ENCODE measurements at places on chromosomes 16 and 17. TPM values are rescaled to one million over a fixed set of nuclear protein-coding genes. Genes with fewer than 3 reads are reported as not detected.
A peak's percentile ranks its signal among the peaks of the same experiment; 100 is the strongest.

DNA sequence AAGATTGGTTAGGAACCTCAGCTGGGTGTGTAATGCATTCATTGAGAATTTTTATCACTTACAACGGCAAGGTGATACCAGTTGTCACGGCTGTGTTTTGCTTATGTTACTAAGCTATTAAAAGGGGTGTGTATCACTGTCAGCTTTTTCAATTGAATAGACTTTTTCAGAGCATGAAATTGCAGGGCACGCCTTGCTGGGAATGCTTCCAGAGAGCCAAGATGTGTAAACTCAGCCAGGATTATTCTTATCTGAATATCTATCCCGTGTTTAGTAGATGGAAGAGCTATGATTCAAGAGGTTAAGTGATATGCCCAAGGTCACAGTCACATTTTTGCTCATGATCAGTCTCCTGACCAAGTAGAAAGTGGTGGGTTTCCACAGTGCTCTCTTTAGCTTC lies 6.6 kb upstream of the TEKT3 start:
- DNase-seq: no peak

DNA sequence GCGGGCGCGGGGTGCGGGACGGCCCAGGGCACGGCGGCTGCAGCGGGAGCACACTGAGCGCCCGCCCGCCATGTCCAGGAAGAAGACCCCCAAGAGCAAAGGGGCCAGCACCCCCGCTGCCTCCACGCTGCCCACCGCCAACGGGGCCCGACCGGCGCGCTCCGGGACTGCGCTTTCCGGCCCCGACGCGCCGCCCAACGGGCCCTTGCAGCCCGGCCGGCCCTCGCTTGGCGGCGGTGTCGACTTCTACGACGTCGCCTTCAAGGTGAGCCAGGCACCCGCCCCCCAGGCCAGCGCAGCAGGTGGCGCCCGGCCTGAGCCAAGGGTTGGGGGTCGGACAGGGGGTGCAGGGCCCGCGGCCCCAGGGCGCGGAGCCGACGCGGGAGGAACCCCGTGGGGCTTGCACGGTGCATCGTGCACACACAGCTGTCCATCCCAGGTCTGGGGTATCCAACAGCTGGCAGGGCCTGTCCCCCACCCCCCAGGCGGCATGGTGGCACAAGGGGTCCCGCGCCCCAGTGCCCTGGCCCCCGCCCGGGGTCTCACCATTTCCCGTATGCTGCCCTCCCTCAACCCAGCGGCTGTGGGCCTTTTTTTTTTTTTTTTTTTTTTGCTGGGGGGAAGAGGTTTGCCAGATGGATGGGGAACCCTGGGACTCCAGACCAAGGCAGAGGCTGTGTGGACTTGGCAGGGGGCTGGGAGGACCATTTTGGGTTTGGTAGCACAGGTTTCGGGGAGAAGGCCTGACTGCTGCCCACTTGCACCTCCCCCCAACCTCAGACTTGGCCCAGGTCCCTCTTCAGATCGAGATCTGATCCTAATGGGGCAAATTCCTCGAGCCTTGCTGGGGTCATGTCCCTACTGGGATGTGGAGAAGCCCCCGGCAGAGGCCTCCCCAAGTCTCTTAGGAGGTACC lies 547 bp downstream of the RAB26 start:
- no peak for DNase-seq

GRCh38 chr16:28823873-28824716 lies 1.3 kb downstream of the ATXN2L start:
- DNase-seq: peak; percentile 99

DNA sequence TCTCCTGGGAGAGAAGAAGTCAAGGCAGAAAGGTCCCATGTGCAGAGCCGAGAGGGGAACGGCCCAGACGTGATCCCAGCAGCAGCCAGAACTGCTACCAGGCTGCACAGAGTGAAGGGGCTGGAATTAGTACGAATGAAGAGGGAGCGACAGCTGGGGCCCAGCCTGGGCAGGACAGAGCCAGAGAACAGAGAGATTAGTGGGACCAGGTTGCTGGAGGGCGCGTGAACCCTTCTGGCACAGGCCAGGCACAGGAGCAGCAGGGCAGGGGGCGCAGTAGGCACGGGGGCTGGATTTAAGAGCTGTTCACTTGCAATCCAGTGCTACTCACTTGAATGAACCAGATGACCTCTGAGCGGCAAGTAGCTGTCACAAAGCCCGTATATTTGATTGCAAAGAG lies 66.9 kb downstream of the PLXDC1 start:
- no peak for DNase-seq

DNA sequence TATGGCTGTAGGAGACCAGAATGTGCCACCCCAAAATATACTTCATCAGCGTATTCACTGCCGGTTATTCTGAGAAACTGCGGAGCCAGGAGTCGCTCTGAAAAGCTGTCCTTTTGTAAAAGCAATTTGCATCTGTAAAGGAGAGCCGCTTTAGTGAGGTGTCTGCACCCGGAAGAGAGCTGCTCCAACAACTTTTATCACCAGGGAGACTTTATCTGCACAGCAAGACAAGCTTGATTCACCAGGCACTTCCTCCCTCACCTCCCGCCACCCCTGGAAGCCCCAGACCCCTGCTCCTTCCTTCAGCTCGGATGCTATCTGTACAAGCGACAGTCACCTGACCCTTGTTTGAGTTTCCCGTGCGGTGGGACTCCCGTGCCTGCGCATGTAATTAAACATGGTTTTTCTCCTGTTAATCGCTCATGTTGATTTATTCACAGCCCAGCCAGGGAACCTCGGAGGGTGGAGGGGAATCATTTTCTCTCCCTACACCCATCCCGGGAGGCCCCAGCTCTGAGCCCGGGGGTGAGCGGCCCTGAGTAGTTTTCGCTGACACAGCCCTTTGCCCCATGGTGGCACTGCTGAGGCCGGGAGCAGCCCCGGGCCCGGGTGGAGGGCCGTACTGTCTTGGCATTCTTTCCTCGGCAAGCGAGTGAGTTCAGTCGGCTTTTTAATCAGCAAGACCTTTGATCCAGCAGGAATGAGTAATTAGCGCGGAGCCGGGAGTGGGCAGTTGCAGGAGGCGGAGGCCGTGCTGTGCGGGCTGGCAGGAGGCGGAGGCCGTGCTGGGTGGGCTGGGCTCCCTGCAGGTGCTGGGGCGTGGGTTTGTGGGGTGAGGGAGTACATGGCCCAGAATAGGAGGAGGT lies 222.7 kb upstream of the CIBAR2 start:
- no peak for DNase-seq

DNA sequence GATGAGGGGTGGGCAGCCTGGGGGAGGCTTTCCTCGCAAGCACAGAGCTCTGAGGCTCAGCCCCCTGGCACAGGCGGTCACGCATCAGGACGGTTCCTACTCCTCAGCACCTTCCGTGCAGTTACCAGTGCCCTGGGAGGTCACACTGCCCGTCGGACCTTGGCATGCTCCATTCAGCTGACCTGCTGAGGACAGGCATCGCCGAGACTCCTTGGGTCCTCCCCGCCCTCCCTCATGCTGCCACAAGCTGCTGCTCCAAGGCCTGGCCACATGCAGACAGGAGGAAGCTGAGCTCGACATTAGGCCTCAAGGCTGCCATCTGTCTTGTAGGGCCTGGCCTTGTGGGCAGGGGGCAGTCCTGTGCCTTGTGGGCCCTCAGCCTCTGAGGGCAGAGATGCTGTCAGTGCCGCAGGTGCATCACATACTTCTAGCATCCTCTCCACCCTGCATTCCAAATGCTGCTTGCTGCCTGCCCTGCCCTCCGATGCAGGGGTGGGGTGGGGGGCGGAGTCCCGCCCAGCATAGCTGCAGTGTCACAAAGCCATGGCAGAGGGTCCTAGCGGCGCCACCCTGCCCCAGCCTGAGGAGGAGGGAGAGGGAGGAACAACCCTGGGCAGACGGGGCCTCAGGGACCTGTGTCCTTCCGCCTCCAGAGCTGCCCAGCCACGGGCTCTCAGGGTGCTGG lies 9.3 kb downstream of the C16orf90 start:
- no peak for DNase-seq

GRCh38 chr17:30377574-30378240 lies 1.0 kb upstream of the CPD start:
- no peak for DNase-seq

Gene TOM1L2
- total RNA-seq: 12.6 TPM

GRCh38 chr17:40020146-40020545 lies 4.9 kb downstream of the CSF3 start:
- no peak for DNase-seq

Gene CDH13
- total RNA-seq: 14.5 TPM

GRCh38 chr17:41284043-41284442 lies 8.5 kb downstream of the KRTAP9-7 start:
- DNase-seq: no peak

Gene ACAP1
- total RNA-seq: 0.44 TPM

Gene CCL14
- total RNA-seq: 3.9 TPM

Gene SPDYE4
- not detected for total RNA-seq

Gene PHAF1
- 12.7 TPM for total RNA-seq

GRCh38 chr17:7951143-7951792 lies 19.3 kb downstream of the CNTROB start:
- DNase-seq: no peak

Gene APOH
- not detected for total RNA-seq

GRCh38 chr16:66620429-66620795 lies 15.9 kb downstream of the CMTM3 start:
- no peak for DNase-seq

DNA sequence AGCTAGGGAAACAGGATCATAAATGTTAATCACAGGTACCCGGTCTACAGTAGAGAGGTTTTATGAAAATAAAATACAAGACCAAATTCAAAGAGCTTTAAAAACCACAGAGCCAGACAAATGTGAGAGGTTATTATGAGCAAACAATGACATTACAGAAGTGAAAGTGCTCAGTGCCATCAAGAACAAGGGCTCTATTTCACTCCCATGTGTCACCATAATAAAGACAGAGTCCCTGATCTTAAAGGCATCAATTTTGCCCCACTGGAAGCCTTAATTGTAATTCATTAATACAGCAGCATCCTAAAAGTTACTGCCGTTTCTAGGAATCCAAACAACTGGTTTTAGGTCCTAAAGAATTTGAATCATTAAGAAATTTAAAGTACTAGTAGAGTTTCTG lies 43.7 kb upstream of the CDRT4 start:
- DNase-seq: peak; percentile 65

Gene NKD1
- under 0.01 TPM for total RNA-seq

GRCh38 chr16:78987666-78988065 lies 612.9 kb downstream of the MAF start:
- no peak for DNase-seq

DNA sequence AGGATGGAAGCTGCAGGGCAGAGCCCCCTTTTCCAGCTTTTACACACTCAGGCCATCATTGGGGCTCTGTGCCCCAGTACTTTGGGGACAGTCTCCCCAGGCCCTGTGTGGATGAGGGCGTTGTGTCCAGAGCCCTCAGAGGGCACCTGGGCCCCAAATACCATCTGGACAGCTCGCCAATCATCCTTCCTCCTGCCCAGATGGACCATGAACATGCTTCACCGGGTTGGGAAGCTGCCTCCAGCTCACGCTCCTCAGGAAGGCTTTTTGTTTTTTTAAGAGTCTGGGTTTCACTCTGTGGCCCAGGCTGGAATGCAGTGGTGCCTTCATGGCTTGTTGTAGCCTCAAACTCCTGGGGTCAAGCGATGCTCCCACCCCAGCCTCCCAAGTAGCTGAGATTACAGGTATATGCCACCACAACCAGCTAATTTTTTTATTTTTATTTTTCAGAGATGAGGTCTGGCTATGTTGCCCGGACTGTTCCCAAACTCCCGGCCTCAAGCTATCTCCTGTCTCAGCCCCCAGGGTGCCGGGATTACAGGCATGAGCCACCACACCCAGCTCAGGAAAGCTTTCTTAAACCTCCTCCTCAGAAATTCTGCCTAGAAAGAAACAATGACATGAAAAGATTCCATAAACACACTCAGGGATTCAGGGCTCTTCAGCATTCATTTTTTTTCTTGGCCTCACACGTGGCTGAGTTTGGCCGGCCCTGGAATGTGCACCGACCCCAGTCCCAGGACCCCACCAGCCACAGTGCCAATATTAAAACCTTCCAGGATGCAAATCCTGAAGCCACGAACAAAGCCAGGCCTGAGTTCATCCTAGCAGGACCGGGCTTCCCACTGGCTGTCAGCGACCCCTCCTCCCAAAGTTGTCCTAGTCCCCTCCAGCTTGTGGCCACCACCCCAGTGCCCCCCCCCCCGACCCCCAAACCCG lies 27.4 kb upstream of the ZNF423 start:
- no peak for DNase-seq

DNA sequence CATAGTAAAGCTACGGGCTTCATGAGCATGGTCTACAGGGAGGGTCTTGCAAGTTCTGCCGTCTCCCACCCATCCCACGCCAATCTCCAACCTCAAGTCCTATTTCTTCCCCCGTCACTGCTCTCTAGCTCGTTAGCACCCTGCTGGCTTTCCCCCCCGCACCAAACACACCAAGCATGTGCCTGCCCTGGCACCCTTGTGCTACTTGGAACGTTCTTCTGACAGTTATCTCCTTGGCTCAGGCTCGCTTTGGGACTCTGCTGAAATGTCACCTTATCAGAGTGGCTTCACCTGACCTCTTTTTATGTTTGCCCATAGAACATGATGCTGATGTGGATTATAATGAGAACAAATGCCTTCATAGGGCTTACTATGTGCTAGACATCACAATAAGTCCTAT lies 21.9 kb downstream of the GLYR1 start:
- DNase-seq: no peak

Gene RAMP2
- total RNA-seq: 12.9 TPM

- no peak for DNase-seq
Observed at GRCh38 chr16:50814541-50814940, 72.7 kb downstream of the CYLD start.

Gene LGALS9C
- total RNA-seq: not detected

- no peak for DNase-seq
Observed at GRCh38 chr16:12498077-12498476, 305.6 kb downstream of the CPPED1 start.

- no peak for DNase-seq
Observed at GRCh38 chr16:63947022-63947421, 1174.8 kb downstream of the CDH11 start.

DNA sequence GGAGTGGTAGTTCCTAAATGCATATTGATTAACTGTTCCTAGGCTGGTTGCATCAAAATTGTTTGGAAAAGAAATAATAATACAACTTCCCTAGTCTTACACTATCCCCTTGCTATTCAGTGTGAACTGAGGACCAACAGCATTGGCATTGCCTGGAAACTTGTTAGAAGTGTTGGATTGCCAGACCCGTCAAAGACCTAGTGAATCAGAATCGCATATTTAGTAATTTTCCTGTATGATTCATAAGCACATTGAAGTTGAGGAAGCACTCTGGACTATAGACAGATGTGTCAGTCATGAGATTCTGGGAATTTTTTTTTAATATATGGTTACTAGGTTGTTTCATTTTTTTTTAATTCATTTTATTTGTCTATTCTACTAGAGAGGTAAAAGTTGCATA lies 34.7 kb upstream of the KCNJ16 start:
- DNase-seq: peak; percentile 95

GRCh38 chr16:63702981-63703590 lies 1418.8 kb downstream of the CDH11 start:
- DNase-seq: no peak

GRCh38 chr17:72759301-72759700 lies 333.2 kb downstream of the SLC39A11 start:
- DNase-seq: no peak
